ENCODE measurements at places on chromosomes 2 and 18.

DNA sequence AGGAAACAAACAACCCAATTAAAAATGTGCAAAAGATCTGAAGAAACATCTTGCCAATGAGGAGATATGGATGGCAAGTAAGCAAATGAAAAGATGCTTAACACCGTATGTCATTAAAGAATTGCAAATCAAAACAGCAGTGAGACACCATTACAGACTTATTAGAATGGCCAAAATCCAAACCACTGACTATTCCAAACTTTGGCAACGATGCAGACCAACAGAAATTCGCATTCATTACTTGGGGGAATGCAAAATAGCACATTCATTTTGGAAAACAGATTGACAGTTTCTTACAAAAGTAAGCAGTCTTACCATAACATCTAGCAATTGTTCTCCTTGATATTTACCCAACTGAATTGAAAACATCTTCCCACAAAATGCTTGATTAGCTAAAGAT, 1118.7 kb downstream of the SUCLG1 start:
- DNase-seq = no peak

GRCh38 chr2:23689131-23689700, 237.7 kb downstream of the ATAD2B start:
- DNase-seq = no peak

- DNase-seq = no peak
Measured at GRCh38 chr18:75338631-75339030, 88.9 kb downstream of the SMIM21 start.

- DNase-seq = no peak
Measured at GRCh38 chr18:78408623-78409022, 571.0 kb upstream of the SALL3 start.

DNA sequence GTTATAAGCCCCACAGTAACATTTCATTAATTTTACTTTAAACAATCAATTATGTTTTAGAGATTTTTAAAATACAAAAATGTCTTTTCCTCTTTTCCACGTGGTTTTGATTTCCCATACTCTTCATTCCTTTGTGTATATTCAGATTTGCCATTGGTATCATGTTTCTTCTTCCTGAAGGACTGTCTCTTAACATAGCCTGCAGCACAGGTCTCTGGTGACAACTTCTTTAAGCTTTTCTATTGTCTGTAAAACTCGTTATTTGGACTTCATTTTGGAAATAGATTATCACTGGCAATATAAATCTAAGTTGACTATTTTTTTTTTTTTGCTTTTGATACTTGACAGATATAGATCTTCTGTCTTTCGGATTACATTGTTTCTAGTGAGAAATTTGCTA, 115.2 kb upstream of the KLHL29 start:
- no peak for DNase-seq

DNA sequence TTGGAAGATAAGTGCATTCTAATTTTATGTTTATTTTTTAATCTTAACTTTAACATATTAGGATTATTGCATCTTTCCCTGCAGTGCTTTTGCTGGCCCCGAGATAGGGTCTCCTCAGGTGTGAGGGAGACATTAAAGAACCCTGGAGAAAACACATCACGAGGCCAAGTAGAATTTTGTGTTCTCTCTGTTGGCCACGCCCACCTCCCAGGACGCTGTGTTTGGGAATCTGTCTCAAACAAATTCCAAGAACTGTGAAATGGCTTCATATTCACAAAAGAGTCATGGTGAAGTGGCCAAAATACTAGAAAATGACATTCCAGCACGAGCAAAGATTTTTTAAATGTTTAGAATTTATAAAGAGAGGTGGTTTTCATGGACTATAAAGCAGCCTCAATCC, 27.3 kb downstream of the RNF144A start:
- DNase-seq = no peak

DNA sequence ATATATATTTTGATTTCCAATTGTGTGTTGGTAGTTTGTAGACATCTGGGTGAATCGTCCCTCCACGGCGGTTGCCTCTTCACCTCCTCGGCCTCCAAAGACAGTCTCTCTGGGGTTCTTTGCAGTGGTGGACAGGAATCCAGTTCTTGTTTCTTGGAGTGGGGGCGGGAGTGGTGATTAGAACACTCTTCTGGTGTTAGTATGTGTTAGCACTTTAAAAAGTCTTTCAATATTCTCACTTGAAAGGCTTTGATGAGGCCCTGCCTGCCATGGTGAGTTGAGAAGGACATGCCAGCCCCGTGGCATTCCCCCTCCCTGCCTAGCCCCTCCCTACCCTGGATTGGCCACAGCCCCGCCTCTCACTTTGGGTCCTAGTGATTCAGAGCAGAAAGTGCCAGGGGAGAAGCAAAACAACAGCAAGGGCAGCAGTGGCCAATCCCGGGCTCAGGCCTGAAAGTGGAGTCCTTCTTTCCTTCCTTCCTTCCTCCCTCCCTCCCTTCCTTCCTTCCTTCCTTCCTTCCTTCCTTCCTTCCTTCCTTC, 316.8 kb upstream of the HS6ST1 start:
- no peak for DNase-seq

Measured in GM13977 (cell line).